Left ventricle myocardium inferior (tissue), 1 donor: ENCODE measurements at places on chromosomes 7 and 10. TPM values are rescaled to one million over a fixed set of nuclear protein-coding genes. Genes with fewer than 3 reads are reported as not detected.

- no peak overlapping the region for H3K4me3 ChIP-seq
- no peaks in the 10 kb centered on the region for H3K27me3 ChIP-seq
- H3K27ac ChIP-seq: no peak overlapping the region
These were observed 197.4 kb upstream of the PRPS1L1 start for GRCh38 chr7:18225067-18225466.

MGMT gene
- total RNA-seq: 15.4 TPM

DNA sequence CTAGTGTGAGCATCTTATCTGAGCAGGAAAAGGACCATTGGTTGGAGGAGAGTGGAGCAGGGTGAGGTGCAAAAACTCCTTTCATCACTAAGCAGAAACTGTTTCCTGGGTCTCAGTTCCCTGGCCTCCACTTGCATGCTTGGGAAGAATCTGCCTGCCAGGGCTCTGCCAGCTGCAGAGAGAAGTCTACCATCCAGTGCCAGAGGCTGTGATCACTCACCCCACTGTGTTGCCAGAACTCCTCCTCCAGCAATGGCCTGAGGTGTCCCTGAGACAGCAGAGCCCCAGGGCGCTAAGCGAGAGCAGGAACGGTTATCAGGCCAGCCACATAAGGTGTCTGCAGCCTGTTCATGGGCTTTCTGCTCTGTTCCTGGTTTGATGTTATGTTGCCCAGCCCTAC, 991.4 kb downstream of the CCSER2 start:
- no peaks in the 10 kb centered on the region for H3K36me3 ChIP-seq
- peaks cover 16% of the 10 kb centered on the region for H3K4me1 ChIP-seq
- H3K27me3 ChIP-seq: no peaks in the 10 kb centered on the region
- peak overlapping the region; percentile 68 for H3K27ac ChIP-seq
- peak; percentile 53 for DNase-seq

- DNase-seq: no peak
- no peak overlapping the region for H3K27ac ChIP-seq
- no peaks in the 10 kb centered on the region for H3K4me1 ChIP-seq
- no peaks in the 10 kb centered on the region for H3K36me3 ChIP-seq
These were observed 107.8 kb downstream of the TBXAS1 start for GRCh38 chr7:139936760-139937310.

GRCh38 chr10:79628988-79629954, 18.5 kb downstream of the SFTPA1 start:
- no peaks in the 10 kb centered on the region for H3K27me3 ChIP-seq
- H3K4me1 ChIP-seq: no peaks in the 10 kb centered on the region
- DNase-seq: no peak

DNA sequence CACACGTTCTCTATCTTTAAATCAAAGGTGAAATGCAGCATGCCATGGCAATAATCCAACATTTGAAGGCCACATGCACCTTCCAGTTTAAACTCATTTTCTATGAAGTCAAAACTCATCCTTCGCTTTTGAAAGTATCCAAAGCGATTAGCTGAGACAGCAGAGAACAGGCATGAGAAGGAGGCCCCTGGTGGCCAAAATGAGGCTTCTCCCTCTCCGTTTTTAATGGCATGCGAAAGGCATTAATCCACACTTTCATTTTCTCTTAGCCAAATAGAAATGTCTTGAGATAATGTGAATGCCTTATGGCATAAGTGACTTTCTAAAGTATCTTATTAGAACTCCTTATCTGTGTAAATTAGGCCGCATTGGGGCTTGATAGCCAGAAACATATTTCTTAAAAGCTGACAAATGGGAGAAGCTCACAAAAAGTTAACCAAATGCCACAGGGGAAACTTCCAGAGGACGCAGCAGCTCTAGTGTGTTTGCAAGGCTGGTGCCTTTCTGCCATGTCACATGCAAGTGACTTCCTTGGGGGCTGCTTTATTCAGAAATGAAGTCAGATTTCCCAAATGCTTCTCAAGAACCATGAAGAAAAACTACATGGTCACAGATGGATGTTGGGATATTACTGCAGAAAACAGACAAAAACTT, 1189.6 kb downstream of the SORCS1 start:
- no peaks in the 10 kb centered on the region for H3K27me3 ChIP-seq
- no peaks in the 10 kb centered on the region for H3K4me1 ChIP-seq
- no peak overlapping the region for H3K27ac ChIP-seq
- H3K36me3 ChIP-seq: no peaks in the 10 kb centered on the region
- DNase-seq: no peak
- peak overlapping the region; percentile 42 for H3K4me3 ChIP-seq

DNA sequence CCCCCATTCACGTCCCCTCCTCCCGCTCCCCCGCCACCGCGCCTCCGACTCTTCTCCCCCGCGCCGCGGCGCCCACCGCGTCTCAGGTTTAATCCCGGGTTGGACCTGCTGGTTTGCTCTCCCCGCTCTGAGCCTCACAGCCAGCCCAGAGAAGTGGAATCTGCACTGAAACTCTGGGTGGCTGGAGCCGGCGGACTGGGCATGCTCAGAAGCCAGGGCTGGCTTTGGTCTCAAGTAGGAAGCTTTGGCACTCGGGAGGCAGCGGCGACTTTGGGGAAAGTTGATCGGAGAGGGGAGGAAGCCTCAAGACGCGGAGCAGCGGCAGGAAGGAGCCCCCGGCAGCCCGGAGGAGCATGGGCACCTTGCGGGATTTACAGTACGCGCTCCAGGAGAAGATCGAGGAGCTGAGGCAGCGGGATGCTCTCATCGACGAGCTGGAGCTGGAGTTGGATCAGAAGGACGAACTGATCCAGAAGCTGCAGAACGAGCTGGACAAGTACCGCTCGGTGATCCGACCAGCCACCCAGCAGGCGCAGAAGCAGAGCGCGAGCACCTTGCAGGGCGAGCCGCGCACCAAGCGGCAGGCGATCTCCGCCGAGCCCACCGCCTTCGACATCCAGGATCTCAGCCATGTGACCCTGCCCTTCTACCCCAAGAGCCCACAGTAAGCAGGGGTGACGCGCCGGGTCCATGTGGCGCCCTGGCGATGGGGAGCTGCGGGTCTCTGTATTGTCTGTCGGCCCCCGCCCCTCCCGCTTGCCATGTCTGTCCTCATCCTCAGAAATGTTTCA, at the start of gene PRKG1:
PRKG1 (plus strand) TSS at position 250 of the 791 bp plus-strand sequence.
- H3K4me3 ChIP-seq: peak within 1 kb of the TSS; percentile 75
- peak; percentile 80 for DNase-seq

- DNase-seq: no peak
- no peak overlapping the region for H3K27ac ChIP-seq
- no peaks in the 10 kb centered on the region for H3K4me1 ChIP-seq
- H3K36me3 ChIP-seq: no peaks in the 10 kb centered on the region
- H3K27me3 ChIP-seq: peaks cover 76% of the 10 kb centered on the region
These were observed 326.5 kb downstream of the WDR37 start for GRCh38 chr10:1382711-1383110.

DNA sequence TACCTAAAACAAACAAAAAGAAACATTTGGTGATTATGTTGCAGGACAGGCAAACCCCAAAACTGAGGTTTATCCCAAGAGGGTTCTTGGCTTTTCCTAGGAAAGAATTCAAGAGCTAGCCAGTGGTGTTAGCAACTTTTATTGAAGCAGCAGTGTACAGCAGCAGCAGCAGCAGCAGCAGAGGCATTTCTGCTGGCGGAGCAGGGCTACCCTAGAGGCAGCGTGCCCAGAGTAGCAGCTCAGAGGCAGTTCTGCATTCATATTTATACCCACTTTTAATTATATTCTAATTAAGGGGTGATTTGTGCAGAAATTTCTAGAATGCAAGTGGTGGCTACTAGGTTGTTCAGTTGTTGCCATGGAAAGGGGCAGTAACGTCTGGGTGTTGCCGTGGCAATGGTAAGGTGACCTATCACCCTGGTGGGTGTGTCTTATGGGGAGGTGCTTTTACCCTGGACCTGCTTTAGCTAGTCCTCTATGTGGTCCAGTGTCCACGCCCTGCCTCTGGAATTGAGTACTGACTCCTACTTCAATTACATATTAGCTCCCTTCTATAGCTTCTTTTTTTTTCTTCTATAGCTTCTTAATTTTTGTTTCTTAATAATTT, 53.9 kb downstream of the VCL start:
- H3K4me3 ChIP-seq: peak overlapping the region; percentile 12
- peaks cover 100% of the 10 kb centered on the region for H3K4me1 ChIP-seq
- no peaks in the 10 kb centered on the region for H3K27me3 ChIP-seq
- H3K36me3 ChIP-seq: no peaks in the 10 kb centered on the region
- H3K27ac ChIP-seq: peak overlapping the region; percentile 85
- no peak for DNase-seq

DNA sequence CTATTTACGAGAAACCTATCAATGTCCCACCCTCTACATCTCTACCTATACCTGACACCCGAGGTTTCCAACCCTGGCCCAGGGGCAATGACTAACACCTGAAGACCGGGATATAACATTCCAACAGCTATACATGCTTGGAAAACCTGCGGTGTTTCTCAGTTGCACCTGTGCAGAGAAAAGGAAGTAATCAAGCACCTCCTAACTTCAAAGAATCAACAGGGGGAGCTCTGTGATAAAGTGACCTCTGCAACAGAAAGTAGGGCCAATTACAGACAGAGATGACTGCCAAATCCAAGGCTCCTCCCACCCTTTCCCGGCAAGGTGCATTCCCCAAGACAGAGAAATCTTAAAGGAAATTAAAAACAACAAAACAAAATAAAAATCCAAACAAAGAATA, 41.3 kb downstream of the CCDC6 start:
- peaks cover 37% of the 10 kb centered on the region for H3K4me1 ChIP-seq
- no peaks in the 10 kb centered on the region for H3K36me3 ChIP-seq
- no peak overlapping the region for H3K4me3 ChIP-seq
- no peak for DNase-seq
- peak overlapping the region; percentile 57 for H3K27ac ChIP-seq

ADRA2A gene
- total RNA-seq: 0.27 TPM

- H3K4me3 ChIP-seq: no peak overlapping the region
- H3K4me1 ChIP-seq: no peaks in the 10 kb centered on the region
- no peaks in the 10 kb centered on the region for H3K27me3 ChIP-seq
- H3K27ac ChIP-seq: no peak overlapping the region
These were observed 82.4 kb upstream of the CHST15 start for GRCh38 chr10:124175701-124176348.
